CD4-positive, CD25-positive, alpha-beta regulatory T cell (primary cell): ENCODE measurements at places on chromosomes 16 and 17. TPM values are rescaled to one million over a fixed set of nuclear protein-coding genes. Genes with fewer than 3 reads are reported as not detected.

DNA sequence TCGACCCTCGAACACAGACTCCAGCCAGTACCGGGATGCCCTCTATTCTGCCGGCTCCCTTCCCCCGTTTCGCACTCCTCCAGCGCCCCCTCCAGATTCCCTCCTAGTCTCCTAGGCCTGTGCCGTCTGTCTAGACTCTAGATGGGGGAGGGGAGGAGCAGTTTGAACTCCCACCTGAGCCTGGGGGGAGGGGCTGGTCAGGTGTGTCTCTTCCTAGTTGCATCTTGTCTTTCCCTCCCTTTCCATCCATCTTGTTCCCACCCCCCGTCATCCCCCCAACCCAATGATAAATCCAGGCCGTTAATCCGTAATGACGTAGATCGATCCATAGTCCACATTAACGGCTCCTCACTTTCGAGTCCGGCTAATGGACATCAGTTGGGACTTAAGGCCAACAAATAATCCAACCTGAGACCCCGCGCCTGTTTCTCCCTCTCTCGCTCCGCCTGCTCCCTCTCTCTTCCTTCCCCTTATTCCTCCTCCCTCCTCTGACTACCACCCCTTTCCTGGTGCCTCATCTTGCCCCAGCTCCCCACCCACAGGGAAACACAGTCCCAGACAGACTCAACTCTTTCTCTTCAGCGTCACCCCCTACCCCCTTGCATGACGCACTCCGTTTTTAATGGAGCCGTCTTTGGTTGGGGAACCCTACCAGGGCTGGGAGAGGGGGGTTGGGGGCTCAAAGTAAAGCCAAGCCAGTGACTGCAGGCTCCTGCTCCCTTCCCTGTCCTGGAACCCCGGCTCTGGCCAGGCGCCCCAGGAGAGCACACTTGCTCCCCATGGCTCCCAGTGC is 3.4 kb upstream of the HOXB5 start:
- peaks cover 52% of the 10 kb centered on the region for H3K27me3 ChIP-seq
- H3K4me1 ChIP-seq = peaks cover 50% of the 10 kb centered on the region
- H3K36me3 ChIP-seq = no peaks in the 10 kb centered on the region
- no peak overlapping the region for H3K27ac ChIP-seq
- H3K4me3 ChIP-seq = no peak overlapping the region

- peaks cover 17% of the 10 kb centered on the region for H3K4me1 ChIP-seq
- peaks cover 23% of the 10 kb centered on the region for H3K27me3 ChIP-seq
- no peak overlapping the region for H3K4me3 ChIP-seq
- no peaks in the 10 kb centered on the region for H3K36me3 ChIP-seq
- no peak overlapping the region for H3K27ac ChIP-seq
- no peak for DNase-seq
Observed at GRCh38 chr17:38609280-38610031, 3.7 kb upstream of the SRCIN1 start.

- peaks cover 17% of the 10 kb centered on the region for H3K36me3 ChIP-seq
- DNase-seq = peak; percentile 88
- H3K4me3 ChIP-seq = peak within 1 kb of the TSS; percentile 89
- peak within 1 kb of the TSS; percentile 91 for H3K27ac ChIP-seq
- H3K4me1 ChIP-seq = peaks cover 42% of the 10 kb centered on the region
Observed at GRCh38 chr16:15650019-15650697, at the start of gene NDE1. Gene NDE1 (plus strand): TSS chr16:15650245. CDS start chr16:15664779, 14,534 bp downstream.

The AIPL1 gene
- total RNA-seq = not detected

- no peak for DNase-seq
- no peaks in the 10 kb centered on the region for H3K36me3 ChIP-seq
- H3K27me3 ChIP-seq = no peaks in the 10 kb centered on the region
- no peak overlapping the region for H3K4me3 ChIP-seq
- no peak overlapping the region for H3K27ac ChIP-seq
- H3K4me1 ChIP-seq = no peaks in the 10 kb centered on the region
Observed at GRCh38 chr16:5508371-5508770, 410.8 kb upstream of the EEF2KMT start.
